ENCODE measurements at places on chromosomes 7 and 10.

DNA sequence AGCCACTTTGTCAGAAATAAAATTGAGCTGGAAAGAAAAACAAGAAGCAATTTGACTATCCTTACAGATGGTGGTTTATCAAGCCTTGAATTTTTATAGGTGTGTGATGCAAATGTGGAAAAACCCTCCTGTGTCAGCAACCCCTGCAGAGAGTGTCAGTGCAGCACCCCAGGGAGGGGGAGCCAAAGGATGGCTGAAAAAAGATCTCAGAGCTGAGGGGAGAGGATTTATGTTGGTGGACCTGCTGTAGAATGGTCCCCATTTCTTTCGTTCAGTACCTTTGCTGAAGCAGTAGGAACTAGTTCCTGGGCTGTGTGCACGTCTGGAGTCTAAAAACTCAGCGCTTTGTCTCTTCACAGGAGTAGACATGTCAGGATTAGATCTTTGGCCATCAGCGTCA is 239.0 kb downstream of the PHTF2 start:
- no peak for DNase-seq

DNA sequence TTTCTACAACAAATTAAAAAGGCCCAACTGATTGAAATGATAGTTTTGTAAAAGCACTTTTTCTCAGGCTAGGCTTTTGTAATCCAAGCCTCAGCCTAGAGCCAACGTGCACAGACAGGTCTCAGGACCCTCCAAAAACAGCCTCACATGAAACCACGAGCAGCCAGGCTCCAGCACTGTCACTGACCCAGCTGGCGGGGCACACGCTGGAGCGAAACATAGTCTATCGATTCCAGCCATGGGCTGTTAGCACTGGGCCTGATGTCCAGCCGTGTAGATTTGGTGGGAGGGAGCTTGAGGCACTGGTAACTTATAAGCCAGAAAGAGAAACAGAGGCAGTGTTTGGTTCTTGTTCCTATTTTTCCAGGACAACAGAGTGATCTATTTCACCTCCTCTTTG is 104.5 kb downstream of the EBF3 start:
- DNase-seq = no peak

- no peak for DNase-seq
Measured at GRCh38 chr7:77796109-77796508, 2.1 kb downstream of the TMEM60 start.

DNA sequence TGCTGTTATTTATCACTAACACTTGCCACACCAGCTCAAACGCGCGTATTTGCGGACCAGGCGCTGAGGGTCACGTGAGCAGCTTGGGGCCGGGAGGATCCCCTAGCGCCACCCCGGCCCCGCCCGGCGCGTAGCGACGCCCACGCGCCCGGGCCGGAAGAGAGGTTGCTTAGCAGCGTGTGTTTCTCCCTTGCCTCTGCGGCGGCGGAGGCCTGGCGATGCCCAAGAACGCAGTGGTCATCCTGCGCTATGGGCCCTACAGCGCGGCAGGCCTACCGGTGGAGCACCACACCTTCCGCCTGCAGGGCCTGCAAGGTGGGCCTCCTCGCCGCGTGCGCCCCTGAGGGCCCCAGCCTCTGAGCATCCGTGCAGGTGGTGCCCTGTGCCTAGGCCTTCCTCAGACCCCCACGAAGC is at the start of gene C10orf53:
Gene C10orf53 (plus strand): TSS at position 172 of the 414 bp plus-strand sequence. CDS start 47 bp downstream, at position 219.
- DNase-seq = no peak

DNA sequence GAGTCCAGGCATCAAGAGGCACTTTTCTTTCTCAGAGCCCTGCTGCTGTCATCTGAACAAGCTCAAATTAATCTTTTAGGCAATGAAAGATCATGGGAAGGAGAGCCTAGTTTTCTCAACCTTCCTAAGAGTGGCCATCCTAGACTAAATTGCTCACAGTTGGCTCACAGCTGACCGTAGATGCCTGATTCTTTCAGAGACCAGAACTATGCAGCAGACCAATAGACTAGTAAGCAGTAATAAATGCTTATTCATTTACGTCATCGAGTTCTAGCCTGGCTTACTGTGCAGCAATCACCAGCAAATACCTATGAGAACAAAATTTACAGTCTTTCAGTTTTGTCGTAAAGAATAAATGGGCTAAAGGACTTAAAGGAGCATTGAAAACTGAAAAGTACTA is 602.9 kb upstream of the GHITM start:
- DNase-seq = no peak

GRCh38 chr7:106610996-106611886 is 49.7 kb downstream of the CCDC71L start:
- DNase-seq = no peak

DNA sequence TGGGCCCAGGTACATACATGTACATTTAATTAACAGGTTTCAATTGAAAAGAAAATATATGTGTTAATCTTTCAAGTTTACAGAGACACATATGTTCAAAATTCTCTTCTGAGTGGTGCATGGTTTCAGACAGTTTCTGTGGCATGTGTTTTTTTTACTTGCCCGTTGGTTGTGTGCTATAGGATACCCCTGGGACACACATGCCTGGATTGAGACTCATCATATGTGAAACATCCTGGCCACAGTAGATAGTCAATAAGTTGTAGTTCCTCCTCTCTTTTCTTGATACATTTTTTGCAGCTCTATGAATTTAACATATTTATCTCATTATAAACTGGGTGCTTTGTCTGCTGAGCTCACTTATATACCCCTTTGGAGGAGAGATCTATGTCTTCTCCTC is 207.8 kb upstream of the CTBP2 start:
- DNase-seq = no peak

Measured in stimulated activated CD8-positive, alpha-beta memory T cell treated with anti-CD3 and anti-CD28 coated beads, Interleukin-7, amount 100 ng/mL, for 24 hours (primary cell).